ENCODE measurements at places on chromosomes 16 and 17.

GRCh38 chr16:4317532-4318450, 1.9 kb downstream of the GLIS2 start:
- no peak for DNase-seq

- no peak for DNase-seq
These were observed 45.5 kb upstream of the LRRC37A3 start for GRCh38 chr17:64964796-64965195.

DNA sequence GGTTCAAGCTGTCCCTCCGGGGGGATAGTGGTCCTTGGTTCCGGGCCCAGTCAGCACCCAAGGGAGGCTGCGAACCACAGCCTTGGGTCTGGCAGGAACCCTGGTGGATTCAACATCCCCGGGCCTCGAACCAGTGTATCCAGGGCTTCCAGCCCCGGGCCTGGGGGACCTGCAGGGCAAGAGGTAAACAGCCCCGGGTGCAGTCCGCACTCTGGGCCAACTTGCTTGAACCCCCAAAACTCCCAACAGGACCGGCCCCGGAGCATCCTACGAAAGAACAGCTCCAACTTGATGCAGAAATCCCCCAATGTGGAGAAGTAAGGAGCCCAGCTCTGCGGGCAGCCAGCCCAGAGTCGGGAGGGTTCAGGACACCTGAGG, 1.5 kb upstream of the NEURL4 start:
- DNase-seq, result no peak

DNA sequence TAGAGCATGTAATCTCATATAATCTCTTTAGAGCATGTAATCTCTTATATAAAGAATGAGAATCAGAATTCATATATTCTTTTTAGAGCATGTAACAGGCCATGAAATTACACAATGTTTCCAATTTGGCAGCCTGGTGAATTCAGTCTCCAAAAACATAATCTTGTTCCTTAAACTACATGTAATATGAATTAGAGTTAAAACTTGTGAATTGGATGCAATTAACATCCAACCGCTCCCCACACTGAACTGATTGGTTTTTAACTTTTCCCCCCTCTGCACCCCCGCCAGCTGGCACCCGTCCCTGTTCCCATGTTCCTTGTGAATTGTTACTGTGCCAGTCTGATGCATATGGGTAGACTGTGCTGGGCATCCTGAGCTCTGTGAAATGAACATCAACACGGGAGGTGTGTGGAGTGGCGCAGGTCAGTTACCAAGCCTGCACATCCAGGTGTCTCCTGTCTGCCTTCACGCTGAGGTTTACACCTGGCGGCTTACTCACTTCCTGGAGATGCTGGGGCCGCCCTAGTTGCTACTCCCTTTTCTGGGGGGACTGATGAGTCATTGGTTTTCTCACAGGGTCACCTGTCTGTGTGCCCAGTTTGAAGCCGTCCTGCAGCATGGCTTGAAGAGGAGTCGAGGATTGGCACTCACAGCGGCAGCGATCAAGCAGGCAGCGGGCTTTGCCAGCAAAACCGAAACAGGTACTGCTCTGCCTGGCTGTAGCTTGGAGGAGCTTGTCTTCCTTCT, 50.4 kb downstream of the SNX29 start:
- peak; percentile 3 for DNase-seq

- DNase-seq, result no peak
These were observed 390.8 kb downstream of the ZFHX3 start for GRCh38 chr16:72657164-72657563.

- DNase-seq, result no peak
These were observed 5.1 kb downstream of the PRSS22 start for GRCh38 chr16:2852731-2853507.

- no peak for DNase-seq
These were observed 202.5 kb downstream of the ZFHX3 start for GRCh38 chr16:72845322-72846020.

DNA sequence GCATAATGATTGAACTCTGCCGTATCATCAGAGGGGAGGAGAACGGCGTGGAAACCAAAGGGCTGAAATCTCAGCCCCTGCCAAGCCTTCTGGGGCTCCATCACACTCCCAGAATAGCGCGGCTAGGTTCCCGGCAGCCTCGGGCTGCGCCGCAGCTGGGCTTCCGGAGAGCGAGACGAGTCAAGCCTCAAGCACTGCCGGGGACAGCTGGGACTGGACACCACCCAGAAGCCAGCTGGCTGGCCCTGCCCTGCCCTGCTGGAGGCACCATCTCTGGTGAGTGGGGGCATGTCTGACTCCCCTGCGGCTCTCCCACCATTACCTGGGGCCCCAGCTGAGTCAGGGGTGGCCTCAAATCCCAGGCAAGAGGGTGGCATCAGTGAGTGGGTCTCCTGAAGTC, 7.2 kb upstream of the GPRC5C start:
- no peak for DNase-seq

GRCh38 chr16:23323224-23324030, 21.3 kb downstream of the SCNN1B start:
- DNase-seq, result no peak

DNA sequence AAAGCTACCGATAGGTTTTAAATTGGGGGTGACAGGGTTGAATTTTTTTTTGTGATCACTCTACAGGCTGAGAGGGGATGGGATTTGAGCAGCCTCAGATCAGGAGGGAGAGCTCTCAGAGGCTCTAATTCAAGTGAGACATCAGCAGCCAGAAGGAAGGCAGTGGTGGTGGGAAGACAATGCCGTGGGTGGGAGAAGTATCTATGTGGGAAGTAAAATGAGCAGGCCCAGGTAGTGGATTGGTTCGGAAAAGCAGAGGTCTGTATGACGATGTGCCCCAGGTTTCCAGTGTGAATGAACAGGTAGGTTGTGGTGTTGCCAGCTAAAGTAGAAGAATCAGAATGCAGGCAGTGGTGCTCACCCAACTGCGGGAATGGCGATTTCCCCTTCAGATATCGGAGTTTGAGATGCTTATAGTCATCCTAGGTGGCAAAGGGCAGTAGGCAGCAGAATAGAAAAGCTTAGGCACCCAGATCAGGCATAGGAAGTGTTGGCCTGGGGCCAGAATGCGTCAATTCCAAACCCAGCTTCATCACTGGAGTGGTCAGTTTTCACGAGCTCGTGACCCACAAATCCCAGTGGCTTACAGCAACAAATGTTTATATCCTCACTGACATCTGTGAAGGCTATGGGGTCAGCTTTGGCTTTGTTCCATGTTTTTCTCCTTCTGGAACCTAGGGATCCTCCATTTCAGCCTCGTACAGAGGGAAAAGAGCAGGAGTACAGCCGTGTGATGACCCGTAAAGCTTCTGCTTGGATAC, 24.0 kb downstream of the MEOX1 start:
- no peak for DNase-seq

Measured in activated gamma-delta T cell treated with Interleukin-2 at 50 U/mL for 16 hours (primary cell).